ENCODE measurements at places on chromosomes 12 and 14.
A peak's percentile ranks its signal among the peaks of the same experiment; 100 is the strongest.

DNA sequence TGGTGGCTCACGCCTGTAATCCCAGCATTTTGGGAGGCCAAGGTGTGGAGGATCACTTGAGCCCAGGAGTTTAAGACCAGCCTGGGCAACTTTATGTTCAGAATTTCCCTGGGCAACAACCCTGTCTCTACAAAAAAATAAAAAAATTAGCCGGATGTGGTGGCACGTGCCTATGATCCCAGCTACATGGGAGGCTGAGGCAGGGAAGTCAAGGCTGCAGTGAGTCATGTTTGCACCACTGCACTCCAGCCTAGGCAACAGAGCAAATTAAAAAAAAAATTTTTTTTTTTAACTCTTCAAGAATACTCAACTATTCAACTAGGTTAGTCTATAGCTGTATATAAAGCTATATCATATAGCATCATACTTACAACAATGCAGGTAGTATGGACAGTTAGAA is 113.0 kb downstream of the RALGAPA1 start:
- no peak for DNase-seq

DNA sequence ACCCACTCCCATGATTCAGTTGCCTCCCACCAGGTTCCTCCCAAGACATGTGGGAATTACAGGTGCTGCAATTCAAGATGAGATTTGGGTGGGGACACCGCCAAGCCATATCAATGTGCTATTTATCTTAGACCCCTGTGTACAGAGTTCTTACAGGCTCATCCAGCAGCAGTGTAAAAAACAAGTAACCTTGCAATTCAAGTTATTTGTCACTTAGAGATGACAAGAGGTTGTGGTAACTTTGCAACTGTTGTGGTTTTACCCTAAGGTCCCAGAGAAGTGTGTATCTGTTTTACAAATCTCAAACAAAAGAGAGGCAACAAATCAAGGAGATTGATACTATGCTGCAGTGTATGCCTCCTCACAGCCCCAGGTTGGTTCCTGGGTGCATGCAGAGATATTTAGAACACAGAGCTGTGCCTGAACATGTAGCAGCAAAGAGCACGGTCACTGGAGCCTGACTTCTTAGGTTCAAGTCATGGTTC is 11.5 kb upstream of the HELB start:
- DNase-seq = no peak

DNA sequence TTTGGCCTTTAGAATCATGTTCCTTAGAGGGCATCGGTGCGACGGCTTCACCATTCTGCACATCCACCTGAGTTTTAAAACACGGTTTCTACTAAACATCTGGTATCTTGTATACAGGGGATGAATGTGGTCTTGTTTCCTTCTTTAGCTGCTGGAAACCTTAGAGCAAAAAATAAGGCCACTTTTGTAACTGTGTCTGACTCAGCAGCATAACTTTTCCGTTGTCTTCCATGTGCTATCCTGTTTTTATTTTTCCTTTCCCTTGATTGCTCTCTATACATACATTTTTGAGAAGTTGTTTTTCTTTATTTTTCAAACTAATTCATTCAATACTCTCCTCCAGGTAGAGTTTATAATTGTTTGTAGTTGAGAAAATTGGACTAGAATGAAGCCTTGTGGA is 108.8 kb upstream of the PCED1B start:
- DNase-seq = no peak

GRCh38 chr12:15520844-15521243 is 198.5 kb downstream of the PTPRO start:
- no peak for DNase-seq

GRCh38 chr14:105065280-105066228 is at the start of gene GPR132:
GPR132 (minus strand) TSS chr14:105065430; CDS start chr14:105055420, 10,010 bp downstream.
- peak; percentile 98 for DNase-seq

- no peak for DNase-seq
These were observed 884.2 kb downstream of the FLRT2 start for GRCh38 chr14:86414146-86414545.

- DNase-seq = no peak
These were observed 199.9 kb upstream of the IGF1 start for GRCh38 chr12:102680304-102680703.

DNA sequence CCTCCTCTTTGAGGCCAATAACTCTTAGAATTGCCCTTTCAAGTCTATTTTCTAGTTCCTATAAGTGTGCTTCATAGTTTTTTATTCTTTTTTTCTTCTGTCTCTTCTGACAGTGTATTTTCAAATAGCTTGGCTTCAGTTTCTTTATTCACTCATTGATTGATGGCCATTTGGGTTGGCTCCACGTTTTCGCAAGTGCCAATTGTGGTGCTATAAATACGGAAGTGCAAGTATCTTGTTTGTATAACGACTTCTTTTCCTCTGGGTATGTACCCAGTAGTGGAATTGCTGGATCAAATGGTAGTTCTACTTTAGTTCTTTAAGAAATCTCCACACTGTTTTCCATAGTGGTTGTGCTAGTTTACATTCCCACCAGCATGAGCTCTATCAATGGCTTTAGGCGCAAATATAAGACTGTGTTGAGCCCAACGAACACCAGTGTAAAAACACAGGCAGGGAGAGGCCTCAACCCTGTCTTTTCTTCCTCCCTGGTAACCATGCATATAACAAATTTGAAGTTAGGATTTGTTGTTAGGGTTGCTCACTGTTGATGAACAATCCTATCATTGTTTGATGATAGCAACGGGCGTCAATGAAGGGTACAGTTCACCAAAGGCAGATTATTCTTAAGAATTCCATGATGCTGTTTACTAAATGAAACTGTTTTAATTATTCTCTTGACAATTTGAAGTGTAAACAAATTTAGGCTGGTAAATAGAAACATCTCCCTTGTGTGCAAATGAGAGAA is 13.3 kb upstream of the LMNTD1 start:
- DNase-seq = no peak

GRCh38 chr12:68844788-68845695 is 37.1 kb downstream of the MDM2 start:
- DNase-seq = no peak

- peak; percentile 41 for DNase-seq
These were observed 450 bp downstream of the DDN start for GRCh38 chr12:48998497-48999353.

DNA sequence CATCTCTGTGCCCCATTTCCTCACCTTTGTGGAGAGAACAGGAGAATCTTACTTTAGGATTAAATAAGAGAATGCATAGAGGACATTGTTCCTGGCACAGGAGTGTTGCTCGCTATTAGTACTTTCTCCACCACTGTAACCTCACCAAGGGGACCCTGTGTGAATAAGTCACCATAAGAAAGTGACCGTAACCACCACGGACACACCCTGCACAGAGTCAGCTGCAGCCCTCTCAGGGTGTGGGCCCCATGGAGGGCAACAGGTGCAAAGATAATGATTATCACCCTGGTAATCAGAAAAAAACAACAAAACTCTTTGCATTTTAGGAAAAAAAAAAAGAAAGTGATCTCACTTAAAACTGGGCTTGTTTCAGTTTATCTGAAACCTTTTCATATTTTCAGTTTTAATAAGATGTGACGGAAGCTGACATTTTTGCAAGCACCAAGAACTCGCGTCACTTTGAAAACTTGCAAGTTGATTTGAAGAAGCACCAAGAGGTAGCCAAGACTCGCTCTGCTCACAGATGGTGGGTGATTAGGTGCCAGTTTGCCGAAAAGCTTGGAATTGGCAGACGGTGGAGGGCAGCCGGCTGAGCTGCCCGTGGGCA is 87.0 kb upstream of the VRK1 start:
- DNase-seq = no peak

- no peak for DNase-seq
These were observed 201.0 kb upstream of the DIO3 start for GRCh38 chr14:101360054-101360911.

DNA sequence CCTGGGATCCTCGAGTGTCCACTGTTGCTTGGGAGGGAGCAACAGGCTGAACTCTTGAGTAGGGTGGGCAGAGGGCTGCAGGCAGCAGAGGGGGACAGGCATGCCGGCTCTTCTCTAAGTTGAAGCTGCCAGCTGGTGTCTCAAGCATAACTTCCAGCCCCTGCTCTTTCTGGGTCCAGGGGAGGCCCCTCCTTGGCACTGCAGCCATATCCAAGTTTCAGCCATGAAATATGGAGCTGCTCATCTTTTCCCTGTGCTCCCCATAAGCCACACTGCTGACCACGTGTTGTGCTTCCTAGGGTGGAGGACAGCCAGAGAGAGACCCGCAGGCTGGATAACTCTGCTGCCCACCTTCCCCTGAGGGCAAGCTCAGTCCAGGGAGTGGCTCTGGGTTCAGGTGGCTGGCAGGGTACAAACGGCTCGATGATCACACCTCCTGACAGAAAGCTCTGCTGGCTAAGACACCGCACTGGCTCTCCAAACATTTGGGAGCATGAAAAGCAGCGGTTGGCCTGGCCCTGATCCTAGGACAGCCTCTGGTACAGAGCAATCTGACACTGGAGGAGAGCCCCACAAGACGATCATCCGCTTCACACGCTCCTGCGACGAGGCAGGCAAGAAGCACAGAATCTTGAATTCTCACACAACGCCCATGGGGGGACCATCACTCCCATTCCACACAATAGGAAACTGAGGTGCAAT is 79.6 kb downstream of the PITPNM2 start:
- DNase-seq = no peak

DNA sequence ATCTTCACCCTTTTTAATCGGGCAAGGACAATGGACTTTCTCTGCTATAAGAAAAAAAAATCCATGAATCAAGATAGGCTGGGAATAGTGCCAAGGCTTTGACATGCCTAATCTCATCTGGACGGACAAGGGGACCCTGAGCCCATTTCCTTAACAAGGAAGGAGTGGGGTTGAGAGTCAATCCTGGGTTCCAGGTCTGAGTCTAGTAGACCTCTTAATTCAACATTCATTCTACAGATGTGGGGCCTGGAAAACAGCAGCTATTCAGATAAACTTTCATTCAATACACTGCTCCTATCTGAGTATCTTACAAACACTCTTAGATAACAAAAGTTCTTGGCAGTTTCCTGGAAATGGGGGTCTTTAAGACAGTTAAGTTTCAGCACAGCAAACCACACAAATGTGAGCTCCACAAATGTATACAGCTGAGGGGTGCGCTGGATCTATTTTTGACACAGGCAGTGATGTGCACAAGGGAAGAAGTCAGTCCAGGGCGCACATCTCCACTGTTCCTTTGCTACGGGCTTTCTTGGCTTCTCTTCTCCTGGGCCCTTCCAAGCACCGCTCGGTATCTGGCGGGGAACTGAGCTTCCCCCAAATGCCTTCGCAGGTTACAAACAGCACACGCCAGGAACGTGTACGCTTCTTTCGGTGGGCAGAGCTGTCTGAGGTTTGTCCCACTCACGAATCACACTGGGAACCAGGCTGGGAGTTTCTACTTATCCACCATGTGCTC is 82.2 kb upstream of the GPR68 start:
- no peak for DNase-seq

DNA sequence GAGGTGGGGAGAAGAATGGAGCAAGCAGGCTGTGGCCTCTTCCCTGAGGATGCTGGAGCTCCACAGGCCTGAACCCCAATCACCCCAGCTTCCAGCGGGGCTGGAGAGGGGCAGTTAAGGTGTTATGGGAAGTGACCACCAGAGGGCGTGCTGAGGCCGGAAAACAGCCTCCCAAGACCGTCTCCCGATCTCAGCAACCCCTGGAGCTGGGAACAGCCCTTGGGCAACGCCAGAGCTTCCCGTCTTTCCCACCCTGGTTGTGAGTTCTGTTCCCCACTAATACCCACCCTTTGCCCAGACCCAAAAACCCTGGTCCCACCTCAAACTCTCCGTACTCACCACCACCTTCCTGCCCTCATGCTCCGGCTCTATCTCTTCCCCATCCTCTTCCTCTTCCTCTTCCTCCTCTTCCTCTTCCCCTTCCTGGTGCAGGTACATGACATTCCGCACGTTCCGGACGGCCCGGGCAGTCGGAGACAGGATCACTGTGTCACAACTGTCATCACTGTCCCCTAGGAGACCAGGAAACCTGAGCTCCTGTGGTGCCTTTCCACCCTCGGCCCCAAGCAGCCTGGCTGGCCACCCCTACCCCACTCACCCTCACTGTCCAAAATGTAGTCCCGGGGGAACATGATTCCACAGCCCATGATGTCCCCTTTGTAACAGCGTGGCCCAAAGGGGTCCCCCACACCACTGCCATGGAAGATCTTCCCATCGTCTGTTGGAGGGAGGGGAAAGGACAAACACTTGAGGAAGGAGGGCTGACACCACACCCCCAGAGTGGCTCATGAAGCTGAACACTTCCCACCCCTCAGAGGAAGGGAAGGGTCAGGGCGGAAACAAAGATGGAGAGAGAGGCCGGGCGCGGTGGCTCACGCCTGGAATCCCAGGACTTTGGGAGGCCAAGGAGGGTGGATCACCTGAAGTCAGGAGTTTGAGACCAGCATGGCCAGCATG is 12.9 kb downstream of the SPRYD3 start:
- DNase-seq = peak; percentile 89

DNA sequence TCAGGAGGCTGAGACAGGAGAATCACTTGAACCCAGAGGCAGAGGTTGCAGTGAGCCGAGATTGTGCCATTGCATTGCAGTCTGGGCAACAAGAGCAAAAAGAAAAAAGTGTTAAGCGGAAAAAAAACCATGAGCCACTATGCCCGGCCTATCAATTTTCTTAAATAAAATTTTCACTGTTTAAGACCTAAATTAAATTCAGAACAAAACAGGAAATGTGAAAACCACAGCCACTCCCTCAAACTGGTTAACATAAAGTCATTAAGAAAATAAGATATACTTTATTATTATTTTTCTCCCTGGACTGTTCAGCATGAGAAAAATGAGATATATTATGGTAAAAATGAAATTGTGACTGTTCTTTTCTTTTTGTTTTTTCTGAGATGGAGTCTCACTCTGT is 44.6 kb upstream of the GCH1 start:
- no peak for DNase-seq

GRCh38 chr14:64799555-64799954 is 80.2 kb downstream of the SPTB start:
- DNase-seq = no peak

- DNase-seq = no peak
These were observed at the start of gene SYT1 for GRCh38 chr12:78864403-78864869. SYT1 (plus strand) TSS chr12:78864774.

DNA sequence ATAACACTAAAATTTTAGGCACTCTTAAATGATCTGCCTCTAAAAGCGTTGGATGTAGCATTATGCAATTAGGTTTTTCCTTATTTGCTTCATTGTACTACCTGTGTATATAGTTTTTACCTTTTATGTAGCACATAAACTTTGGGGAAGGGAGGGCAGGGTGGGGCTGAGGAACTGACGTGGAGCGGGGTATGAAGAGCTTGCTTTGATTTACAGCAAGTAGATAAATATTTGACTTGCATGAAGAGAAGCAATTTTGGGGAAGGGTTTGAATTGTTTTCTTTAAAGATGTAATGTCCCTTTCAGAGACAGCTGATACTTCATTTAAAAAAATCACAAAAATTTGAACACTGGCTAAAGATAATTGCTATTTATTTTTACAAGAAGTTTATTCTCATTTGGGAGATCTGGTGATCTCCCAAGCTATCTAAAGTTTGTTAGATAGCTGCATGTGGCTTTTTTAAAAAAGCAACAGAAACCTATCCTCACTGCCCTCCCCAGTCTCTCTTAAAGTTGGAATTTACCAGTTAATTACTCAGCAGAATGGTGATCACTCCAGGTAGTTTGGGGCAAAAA is 4.1 kb downstream of the CDKN1B start:
- no peak for DNase-seq

GRCh38 chr14:84006643-84007155 is 1523.2 kb upstream of the FLRT2 start:
- no peak for DNase-seq
